Stimulated activated CD8-positive, alpha-beta memory T cell treated with anti-CD3 and anti-CD28 coated beads, Interleukin-15, amount 100 ng/mL, for 1 hour (primary cell): ENCODE measurements at places on chromosomes 12 and 14.

- DNase-seq: no peak
Observed at GRCh38 chr12:65532764-65533163, 254.3 kb downstream of the MSRB3 start.

DNA sequence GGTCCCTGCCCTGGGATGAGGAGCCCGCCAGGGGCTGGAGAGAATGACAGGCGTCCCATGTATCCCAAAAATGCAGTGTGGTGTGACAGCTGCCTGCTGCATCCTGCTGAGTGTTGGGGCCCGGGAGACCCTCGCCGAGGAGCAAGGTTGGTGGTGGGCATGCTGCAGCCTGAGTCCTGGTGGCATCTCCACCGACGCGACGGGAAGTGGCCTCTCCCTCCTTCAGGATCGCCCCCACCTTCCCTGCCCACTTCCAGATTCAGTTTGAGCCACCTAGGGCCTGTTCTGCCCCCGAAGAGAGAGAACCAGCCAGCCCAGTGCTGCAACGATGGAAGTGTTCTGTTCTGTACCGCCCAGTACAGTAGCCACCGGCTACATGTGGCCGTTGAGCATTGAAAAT lies 70.1 kb downstream of the TSPAN9 start:
- DNase-seq: no peak

DNA sequence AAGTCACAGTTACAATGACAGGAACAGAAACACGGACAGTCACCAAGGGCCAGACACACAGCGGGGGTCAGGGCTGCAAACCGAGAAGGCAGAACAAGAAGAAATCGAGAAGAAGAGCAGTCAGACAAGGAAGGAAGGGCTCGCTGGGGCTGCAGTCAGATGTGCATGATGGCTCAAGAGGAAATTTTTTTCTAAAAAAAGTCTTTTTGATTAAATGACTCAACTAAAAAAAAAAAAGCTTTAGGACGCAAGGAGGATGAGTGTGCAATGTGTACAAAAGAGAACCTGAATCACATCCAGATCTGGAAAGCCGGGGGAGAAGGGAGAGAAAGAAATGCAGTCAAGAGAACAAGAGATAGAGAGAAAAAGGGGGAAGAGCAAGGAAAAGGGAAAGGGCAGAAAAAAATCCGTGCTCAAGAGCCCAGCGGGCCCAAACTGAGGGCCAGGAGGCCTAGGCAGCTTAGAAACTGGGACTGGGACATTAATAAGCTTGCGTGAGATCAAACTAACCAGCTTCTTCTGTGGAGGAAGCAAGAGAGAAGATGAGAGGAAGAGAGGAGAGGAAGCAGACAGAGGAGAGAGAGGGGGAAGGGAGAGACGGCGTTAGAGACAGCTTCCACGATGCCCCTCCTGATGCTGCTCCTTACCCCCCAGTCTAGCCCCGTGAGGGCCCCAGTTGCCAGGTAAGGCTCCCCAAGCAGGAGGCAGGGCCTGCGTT lies 6.7 kb downstream of the IFFO1 start:
- DNase-seq: no peak

DNA sequence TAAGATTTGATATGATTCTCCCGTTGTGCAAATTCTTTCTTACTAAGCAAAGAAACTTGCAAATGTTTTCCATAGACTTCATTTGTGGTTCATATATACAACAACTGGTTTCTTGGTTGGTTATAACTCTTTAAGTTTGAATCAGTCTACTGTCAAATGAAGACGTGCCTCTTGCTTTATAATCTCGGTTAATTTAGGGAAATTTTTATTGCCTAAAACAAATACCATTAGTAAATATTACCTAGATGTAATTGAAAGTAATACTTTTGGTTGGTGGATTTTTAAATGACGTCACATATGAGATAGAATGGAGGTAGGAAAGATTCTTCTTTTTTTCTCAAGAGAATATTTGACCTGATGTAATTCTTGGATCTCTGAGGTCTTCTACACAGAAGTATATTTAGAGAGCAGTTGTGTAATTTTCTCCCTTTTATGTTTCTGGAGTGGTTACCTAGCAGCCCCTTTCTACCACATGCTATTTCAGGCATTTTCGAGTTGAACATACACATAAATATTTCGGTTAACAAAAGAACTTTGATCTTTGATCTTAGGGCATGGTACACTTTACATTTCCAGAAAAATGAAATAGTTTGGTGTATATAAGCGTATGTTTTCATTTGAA lies 1.7 kb downstream of the ATF7IP start:
- no peak for DNase-seq

DNA sequence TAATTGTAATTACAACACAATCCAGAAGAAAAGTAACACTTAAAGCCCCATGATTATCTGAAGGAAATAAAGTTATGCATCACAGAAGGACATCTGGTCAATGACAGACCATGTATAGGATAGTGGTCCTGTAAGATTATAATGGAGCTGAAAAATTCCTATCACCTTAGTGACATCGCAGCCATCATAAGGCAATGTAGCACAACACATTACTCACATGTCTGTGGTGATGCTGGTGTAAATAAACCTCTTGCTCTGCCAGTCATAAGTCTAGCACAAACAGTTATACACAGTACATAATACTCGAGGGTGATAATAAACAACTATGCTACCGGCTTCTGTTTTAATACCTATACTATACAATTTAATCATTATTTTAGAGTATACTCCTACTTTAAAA lies 11.2 kb downstream of the ATG2B start:
- DNase-seq: no peak

DNA sequence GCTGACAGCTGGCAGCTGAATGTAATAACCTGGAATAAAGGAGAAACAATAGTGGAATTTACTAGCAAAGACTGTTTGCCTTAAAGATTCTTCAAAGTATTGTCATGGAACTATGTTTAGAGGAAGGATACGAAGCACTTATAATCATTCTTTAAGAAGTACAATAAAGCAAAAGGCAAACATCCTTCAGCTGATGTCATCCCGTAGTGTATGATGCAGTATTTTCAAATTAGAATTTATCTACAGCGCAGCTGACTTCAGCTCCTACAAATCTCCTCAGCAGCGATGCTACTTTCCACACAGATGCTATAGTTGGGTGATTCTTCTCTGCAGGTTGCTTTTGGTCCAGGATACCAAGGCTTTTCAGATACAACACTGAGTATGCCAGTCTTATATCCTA lies 31.5 kb downstream of the CLEC1A start:
- no peak for DNase-seq
